ENCODE measurements at places on chromosomes 6 and 20.

- no peak for DNase-seq
Measured at GRCh38 chr20:54339093-54339492, 131.2 kb downstream of the PFDN4 start.

DNA sequence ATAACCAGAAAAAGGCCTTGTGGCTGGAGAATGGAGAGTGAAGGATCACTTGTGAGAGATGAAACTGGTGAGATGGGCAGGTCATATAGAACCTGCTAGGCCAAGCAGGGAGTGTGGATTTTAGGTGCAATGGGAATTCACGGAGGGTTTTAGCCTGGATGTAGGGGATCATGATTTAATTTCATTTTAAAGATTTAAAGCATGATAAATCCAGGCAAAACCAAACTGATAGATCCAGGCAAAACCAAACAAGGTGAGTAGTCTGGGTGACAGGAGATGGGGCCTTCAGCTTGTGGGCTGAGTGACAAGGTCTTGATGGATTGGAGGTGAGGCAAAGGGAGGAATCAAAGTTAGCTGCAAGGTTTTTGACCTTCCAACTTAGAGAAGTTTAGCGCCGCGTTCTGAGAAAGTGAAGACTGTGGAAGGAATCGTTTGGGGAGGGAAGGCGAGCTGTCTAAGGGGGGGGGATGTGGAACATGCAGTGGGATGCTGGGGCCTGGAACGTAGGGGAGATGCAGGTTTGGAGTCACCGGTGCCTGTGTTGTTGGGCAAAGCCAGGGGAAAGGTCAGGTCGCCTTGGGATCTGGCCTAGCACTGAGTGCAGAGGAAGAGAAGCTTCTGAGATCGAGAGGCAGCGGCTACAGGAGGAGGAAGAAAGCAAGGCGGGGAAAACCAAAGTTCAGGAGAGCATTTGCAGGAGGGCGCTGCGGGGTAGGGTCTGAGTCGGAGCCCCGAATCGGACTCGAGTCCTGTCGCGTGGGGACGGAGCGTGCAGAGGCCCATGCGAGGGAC, 1.3 kb upstream of the PLCG1 start:
- no peak for DNase-seq

- peak; percentile 8 for DNase-seq
Measured at GRCh38 chr20:53559816-53560215, 33.8 kb downstream of the ZNF217 start.

DNA sequence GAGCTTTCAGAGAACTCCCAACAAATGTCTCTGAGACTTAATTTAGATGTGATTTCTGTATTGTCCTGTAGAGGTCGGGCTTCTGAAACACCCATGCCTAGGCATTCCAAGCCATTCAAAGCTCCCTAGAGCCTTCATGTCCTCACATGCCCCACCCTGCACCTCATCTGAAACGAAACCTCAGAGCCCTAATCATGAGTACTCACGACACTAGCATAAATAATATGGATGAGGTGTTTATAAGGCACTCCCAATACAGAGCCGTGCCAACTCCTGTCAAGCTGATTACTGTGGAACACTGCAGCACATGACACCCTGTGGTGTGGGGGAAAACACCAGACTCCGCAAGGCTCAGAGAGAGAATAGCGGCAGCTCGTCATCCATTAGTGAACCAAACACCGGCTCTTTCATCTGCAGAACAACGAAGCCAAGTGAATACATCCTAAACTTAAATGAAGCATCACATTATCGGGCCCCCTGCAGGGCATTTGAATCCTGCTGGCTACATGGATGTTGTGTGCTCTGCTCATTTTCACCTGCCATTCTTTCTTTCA, 83.8 kb downstream of the FNDC1 start:
- peak; percentile 69 for DNase-seq

DNA sequence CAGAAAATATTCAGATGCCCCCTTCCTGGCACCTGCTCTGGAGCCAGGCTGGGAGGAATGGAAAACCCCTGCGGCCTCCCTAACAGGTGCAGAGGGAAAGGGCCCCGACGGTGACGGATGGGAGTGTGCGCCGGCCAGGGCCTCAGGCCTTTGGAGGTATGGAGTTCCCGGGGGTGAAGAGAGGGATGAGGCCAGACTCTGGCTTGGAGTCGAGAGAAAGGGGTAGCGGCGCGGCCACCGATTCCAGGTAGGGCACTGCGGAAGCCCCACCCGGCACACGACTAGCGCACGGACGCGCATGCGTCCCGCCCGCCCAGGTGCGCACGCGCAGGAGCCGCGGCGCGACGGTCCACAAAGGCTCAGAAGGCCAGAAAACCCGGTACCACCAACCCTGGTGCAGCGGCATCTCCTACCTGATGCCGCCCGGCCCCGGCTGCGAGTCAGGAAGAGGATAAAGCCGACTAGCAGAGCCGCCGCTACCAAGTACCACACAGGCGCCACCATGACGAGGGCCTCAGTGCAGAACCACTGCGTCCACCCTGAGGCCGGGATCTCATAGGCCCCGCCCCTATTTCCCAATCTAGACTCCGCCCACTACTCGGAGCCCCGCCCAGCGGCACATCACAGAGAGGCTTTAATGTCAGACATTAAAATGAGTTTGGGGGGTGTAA, at the start of gene DDRGK1:
Gene DDRGK1 (minus strand): TSS at position 559 of the 671 bp plus-strand sequence. CDS start 55 bp downstream, at position 504.
- peak; percentile 54 for DNase-seq

DNA sequence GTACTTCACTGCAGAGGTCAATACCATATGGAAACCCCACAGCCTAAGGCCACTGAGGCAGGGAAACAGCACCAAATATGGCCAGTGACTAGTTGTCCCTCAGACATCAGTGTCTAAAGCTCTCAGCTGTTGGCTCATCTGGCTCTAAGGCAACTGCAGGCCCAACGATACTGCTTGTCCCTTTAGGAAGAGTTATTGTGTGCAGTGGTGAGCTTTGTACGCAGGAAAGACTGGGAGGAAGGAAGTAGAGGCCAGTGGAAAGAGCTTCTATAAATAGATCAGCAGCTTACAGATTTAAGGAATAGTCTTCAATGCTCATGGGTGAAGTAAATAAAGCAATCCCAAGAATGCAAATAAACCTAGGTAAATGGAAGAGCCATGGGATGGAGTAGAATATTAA, 29.3 kb downstream of the DNAAF9 start:
- DNase-seq = no peak

DNA sequence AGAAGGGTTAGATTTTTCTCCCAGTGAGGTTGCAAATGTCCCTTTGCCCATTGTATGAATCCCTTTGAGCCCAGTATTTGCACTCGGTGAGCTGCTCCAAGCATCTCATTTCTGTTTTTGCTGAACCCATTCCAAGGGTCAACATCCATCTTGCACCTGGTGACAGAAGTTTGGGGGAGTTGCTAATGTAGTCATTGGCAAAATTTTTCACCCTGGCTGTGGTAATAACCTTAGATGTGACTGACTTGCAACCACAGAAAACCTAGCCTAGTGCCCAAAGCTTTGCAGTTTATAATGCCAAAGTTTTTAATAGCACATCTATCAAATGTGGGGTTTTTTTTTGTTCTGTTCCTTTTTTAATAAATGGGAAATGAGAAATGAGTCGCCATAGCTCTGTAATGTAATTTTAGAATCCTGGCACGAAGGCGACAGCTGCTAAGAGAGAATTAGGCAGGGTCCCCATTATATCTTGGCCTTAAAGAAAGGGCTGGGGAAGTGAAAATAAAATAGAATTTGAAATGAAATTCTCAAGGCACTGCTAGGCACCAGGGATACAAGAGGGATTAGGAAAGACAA, 682.8 kb downstream of the KIF16B start:
- DNase-seq = no peak

GRCh38 chr20:31943052-31943471, 8.8 kb downstream of the PDRG1 start:
- DNase-seq = no peak

GRCh38 chr20:52379723-52380336, 188.3 kb upstream of the ZFP64 start:
- DNase-seq = no peak

- DNase-seq = no peak
Measured at GRCh38 chr6:168417679-168418557, 23.1 kb upstream of the SMOC2 start.

DNA sequence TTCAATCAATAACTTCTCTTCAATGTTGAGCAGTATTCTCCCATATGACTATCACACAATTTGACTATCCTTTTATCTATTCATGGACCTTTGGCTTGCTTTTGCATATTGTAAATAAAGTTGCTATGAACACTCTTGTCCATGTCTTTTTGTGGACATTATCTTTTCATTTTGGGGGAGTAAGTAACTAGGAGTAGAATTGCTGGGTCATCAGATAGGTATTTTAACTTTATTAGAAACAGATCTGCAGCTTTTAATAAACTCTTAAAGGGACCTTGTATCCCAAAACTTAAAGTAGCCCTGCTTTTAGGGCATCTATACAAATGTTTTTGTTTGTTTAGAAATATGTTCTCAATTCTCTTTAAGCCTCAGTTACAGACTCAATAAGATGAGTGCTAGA, 614.2 kb upstream of the CITED2 start:
- no peak for DNase-seq

GRCh38 chr6:151007922-151008321, 142.4 kb downstream of the MTHFD1L start:
- DNase-seq = no peak

GRCh38 chr20:59508729-59509128, 95.6 kb upstream of the PHACTR3 start:
- no peak for DNase-seq

DNA sequence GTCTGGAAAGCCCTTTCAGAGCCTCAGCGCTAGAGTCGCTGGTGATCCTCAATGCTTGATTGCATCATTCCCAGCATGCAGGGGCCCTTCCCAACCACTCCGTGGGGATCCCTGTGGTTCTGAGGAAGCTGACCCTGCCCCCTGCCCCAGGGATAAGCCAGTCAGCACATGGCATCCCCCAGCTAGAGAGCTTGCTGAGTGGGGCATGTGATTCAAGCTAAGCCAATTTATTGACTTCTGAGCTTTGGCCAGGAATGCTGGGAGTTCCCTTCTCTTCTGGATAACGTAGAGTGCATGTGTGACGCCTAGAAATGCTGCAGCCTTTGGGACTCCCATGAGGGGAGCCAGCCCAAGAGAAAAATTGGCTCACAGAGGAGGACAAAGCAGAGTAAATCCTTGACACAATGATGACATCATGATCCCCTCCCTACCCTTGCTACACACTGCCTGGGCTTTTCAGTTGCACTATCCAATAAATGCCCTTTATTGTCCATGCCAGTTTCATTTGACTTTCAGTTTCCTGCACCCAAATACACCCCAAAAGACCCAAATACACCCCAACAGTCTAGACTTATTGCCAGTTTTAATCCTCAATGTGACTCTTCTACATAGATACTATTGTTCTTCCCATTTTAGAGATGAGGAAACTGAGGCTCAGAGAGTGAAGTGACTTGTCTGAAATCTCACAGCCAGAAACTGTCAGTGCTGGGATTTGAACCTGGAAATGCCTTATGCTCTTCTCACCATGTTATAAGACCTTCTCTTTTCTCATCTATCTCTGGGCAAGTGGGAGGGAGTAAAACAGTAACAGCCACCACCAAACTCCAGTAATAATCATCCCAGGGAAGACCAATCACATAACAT, 34.3 kb downstream of the KCNB1 start:
- DNase-seq = no peak

- no peak for DNase-seq
Measured at GRCh38 chr20:37431786-37432185, 85.8 kb downstream of the SRC start.

DNA sequence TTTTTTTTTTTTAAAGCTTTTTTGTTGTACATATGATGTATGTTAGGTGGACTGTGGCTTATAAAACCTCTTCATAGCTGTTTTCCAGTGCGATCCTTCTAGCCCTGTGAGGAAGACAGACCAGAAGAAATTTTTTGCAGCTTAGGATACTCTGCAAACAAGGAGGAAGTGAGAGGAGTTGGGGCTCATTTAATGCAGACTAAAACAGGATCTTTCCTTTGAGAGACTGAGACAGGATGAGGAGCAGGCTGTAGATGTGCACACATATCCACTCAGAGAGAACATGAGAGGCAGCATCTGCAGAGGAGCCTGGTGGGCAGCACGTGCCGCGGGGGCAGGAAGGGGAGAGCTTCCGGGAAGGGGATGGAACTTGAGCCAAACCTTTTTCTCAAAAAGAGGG, 45.7 kb downstream of the PPARD start:
- no peak for DNase-seq

- no peak for DNase-seq
Measured at GRCh38 chr6:162181741-162182401, 545.7 kb downstream of the PRKN start.

DNA sequence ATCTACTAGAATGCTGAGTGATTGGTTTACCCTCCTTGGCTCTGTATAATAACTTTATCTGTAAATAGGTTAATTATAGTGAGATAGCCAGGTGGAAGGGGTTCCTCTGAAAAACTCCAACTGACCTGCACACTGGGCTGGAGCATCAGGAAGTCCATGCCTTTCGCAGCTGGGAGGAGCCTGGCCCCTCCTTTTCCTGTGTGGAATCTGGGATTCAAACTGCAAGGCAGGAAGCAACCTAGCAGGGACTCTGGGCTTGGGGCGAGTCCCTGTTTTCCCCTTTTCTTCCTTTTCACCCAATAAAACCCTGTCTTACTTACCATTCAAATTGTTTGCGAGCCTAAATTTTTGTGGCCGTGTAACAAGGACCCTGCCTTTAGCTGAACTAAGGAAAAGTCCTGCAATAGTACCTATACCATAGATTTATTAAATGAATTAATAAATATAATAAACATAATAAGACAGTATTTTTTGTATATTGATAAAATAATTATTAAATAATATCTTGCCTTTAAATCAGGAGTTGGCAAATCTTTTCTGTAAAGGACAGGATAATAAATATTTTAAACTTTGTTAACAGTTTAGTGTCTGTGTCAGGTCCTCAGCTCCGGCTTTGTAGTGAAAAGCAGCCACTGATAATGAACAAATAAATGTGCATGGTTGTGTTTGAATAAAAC, 406.2 kb upstream of the MMS22L start:
- no peak for DNase-seq

DNA sequence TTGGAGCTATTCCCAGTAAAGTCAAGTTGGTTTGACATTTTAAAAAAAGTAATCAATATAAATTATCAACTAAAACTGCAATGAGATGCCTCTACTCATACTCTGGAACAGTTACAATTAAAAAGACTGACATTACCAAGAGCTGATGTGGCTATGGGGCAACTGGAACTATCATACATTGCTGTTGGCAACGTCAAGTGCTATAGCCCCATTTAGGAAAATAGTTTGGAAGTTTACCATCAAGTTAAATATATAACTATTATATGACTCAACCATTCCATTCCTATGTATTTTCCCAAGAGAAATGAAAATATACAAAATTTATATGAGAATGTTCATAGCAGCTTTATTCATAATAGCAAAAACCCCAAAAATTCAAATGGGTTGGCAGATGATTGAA, 111.4 kb upstream of the HDGFL1 start:
- DNase-seq = no peak

GRCh38 chr6:122408702-122409458, 9.4 kb downstream of the HSF2 start:
- no peak for DNase-seq

DNA sequence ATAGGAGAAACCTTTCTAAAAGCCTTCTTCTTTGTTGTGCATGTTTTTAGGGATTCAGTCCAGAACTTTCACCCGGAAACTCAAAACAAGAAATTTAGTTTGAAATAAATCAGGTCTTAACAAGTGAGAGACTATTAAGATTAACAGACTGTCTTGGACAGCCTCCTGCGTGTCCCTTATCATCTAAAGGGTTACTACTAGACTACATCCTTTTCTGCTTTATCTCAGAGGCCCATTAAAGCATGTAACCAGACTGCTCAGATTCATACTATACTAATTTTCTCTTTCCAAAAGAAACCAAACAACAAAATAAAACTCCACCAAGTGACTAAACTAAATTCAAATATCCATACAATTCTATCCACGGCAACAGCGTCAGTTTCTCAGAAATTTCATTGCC, 173.8 kb downstream of the GMPR start:
- no peak for DNase-seq
